ENCODE measurements at places on chromosomes 6 and 20. TPM values are rescaled to one million over a fixed set of nuclear protein-coding genes. Genes with fewer than 3 reads are reported as not detected.

DNA sequence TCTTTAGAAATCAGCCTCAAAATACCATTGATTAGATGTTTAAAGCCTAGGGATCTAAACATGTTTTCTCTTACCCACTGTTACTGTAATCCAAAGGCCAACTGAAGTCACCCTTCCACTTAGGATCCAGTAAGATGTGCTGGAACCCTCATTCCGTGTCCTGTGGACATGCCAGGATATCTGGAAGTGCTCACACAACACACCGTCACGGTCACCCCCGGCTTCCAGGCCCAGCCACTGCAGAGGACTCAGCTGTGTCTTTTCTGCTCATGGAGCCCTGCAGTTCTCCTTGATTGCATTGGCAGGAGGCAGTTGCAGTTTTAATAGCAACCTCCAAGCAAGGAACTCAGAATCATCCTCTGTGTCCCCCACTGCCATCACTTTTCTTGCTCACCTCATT lies 93.3 kb downstream of the CAP2 start:
- no peak for DNase-seq

DNA sequence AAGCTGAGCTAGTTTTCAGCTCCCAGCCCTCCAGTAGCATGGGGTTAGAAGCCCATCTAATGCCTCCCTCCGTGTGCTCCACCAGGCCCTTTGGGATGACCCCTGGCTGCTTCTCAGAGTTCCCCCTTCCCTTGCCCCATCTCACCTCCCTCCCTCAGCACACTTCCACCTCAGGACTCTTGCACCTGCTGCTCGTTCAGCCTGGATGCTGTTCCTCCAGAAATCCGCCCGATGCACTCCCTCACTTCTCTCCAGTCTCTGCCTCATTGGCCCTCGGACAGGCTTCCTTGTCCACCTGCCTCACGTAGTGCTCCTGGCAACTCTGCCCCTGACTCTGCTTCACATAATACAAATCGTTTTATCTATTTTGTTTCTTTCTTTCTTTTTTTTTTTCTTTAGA lies 26.8 kb downstream of the FGD2 start:
- no peak for DNase-seq

GRCh38 chr6:45986746-45987274 lies 28.9 kb downstream of the CLIC5 start:
- no peak for DNase-seq

DNA sequence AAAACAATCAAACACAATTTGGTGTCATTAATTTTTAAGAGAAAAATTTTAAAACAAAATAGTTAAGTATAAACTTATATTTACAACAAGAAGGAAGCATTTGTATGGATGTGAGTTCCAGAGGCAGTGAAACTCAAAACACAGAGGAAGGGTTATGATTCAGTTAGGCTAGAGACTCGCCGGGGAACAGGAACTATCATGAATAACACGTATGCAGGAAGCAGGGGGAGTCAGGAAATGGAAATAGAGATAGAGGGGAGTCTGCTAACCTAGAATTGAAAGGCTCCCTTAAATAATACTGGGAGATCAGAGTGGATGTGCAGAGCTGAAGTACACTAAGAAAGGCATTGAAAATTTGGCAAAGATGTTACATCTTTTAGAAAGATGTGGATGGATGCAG lies 14.2 kb upstream of the HLA-DRB1 start:
- no peak for DNase-seq

The OR2H1 gene
- not detected for total RNA-seq

DNA sequence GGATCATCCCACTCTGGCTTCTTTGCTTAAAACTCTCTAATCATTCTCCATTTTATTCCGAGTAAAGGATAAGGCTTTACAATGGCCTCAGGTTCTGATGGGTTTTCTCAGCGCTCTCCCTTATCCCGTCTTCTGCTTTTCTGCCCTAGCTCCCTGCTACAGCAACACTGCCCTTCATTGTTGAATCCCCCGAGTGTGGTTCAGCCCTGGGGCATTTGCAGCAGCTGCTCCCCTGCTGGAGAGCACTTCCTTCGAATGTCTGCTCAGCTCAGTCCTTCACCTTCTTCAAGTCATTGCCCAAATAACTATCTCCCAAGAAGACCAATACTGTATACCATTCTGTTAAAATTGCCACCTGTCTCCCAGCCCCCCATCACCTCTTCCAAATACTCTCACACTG lies 111.8 kb downstream of the TBXT start:
- no peak for DNase-seq

- no peak for DNase-seq
Measured at GRCh38 chr6:149182262-149182661, 135.2 kb upstream of the TAB2 start.

GRCh38 chr6:11805259-11806053 lies 26.9 kb upstream of the ADTRP start:
- DNase-seq: no peak

- no peak for DNase-seq
Measured at GRCh38 chr6:163332575-163332974, 81.9 kb upstream of the QKI start.

DNA sequence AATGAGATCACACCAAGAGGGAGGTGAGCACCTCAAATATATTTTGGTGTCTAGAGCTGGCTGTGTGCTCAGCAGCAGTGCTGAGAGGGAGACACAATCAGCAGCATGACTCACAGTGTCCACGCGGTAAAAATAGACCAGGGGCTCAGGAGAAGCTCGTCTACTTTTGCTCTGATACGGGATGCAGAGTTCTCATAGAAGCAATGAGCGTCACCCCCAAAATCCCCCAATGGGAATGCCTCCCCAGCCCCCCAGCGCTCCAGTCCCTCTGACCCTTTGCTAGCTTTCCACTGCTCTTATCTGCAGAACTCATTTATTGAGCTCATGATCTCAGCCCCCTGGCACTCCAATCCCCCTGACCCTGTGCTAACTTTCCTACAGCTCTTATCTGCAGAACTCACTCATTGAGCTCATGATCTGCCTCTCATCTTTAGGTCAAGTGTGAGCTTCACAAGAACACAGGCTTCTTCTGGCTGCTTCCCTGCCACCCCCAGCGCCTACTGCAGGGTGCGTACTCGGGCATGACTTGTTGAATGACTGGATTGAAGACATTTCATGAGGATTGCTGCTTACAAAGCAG lies 34.0 kb downstream of the SYNDIG1 start:
- DNase-seq: peak; percentile 88

DNA sequence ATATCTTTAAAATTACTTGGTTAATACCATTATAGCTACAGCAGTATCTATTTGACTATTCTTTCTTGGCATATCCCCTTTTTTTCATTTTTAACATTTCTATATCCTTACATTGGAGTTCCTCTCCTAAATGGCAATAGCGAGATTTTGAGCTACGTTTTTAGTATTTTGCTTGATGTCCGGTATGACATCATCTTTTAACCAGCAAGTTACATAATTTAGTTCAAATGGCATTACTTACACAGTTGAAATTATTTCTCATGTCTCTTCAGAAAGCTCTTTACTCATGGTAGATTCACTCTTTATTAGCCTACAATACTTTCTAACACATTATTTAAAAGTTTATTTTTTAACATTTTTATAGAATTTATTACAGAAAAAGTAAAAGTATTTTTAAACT lies 701.7 kb upstream of the EPHA7 start:
- DNase-seq: no peak

GRCh38 chr20:33713865-33714367 lies 6.2 kb downstream of the PXMP4 start:
- DNase-seq: no peak

DNA sequence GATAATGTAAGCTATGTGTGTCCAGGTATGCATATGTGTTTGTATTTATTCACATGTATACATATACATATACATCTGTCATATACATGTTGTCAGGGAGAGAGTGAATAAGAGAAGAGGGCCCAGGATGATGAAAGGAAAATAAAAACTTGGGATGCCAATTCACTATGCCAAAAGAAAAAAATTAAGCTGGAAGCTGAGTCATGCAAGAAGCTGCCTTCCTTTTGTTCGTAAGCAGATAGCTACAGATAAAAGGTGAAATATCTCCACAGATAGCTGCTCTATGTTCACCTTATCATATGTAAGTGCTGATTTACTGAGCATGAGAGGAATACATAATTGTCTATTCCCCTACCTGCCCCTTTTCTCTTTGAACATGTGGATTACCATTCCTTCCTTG lies 579.9 kb downstream of the EPM2A start:
- no peak for DNase-seq

DNA sequence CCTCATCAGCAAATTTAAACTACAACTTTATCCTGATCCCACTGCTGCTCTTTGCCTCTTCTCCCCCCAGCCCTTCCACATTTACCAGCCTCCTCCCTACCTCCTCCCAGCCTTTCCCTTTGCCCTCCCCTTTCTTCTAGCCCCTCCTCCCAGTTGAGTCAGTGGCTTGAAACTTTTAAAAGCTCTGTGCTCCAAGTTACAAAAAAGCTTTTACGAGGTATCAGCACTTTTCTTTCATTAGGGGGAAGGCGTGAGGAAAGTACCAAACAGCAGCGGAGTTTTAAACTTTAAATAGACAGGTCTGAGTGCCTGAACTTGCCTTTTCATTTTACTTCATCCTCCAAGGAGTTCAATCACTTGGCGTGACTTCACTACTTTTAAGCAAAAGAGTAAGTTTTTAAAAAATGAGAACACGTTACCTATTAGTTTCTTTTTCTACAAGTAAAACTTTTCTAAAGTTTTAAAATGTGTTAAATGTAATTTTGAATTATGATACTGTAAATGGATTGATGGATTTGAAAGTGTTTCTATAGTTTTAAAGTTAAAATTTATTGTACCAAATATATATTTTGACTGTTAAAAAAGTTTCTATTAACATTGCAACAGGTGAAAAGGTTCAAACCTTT lies at the start of gene GJA1:
Gene GJA1, plus strand, starts transcription at position 203 of the 626 bp plus-strand sequence. CDS start 11,202 bp downstream, outside the sequence.
- DNase-seq: no peak

GRCh38 chr20:34883087-34883688 lies 6.8 kb downstream of the ACSS2 start:
- no peak for DNase-seq

The MOXD1 gene
- 4.2 TPM for total RNA-seq

DNA sequence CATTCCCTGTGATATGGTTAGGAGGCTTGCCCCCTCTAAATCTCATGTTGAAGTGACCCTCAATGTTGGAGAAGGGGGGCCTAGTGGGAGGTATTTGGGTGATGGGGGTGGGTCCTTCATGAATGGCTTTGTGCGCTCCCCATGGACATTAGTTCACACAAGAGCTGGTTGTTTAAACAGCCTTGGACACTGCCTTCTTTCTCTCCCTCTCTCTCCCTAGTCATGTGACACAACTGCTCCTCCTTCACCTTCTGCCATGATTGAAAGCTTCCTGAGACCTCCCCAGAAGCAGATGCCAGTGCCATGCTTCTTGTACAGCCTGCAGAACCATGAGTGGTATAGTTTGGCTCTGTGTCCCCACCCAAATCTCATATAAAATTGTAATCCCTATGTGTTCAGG lies 117.2 kb upstream of the SLC22A16 start:
- no peak for DNase-seq

The TAGAP gene
- 2.3 TPM for total RNA-seq

The C6orf118 gene
- not detected for total RNA-seq

The HDGFL1 gene
- total RNA-seq: not detected

DNA sequence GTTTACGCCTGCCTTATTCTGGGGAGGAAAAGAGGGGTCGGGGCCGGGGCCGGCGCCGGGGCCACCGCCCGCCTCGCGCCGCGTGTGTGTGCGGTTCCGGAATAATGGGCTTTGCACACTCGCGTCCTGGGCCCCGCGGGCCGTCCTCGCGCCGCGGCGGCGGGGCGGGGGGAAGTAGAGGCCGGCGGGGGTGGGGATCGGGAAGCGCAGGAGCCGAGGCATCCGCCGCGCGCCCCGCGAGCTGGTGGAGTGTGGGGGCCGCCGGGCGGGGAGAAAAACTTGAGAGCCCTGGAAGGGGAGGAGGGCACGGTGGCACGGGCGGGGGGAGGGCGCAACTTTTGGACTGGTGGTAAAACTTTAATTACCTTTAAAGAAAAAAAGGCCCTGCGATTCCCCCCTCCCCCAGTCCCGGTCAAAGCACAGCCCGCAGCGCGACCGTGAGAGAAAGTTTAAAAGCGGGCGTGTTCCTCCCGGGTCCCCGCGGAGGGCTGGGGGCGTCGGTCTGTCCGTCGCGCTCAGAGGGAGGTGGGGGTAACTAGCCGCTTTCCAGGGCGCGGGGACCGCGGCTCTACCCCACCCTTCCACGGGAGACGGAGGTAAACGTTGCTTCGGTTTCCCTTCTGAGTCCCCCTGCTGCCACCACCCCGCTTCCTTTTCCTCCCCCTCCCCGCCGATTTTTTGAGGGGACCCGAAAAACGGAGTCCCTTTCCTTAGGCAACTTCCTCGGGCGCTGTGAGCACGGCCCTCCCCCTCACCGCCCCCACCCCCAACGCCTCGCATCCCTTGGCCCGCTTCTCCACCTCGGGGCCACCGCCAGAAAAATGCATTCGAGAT lies 1.9 kb downstream of the L3MBTL3 start:
- peak; percentile 84 for DNase-seq

DNA sequence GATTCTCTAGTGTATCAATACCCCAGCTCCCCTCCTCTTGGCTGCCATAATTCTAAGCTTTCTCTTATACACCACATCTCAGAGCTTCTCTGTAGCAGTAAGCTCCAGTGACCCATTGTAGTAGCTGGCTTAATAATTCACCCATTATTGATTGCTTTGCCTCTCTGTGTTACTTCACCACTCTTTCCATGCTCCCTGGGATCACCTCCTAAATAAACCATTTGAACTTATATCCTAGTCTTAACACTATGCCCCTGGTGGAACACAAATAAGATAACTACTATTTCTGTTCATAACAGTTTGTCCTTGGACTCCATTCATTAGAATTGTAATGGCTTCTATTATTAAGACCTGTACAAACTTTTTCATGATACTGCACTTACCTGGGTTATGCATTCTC lies 758.9 kb downstream of the KIF16B start:
- no peak for DNase-seq

GRCh38 chr20:1335961-1336698 lies 7.2 kb upstream of the SDCBP2 start:
- DNase-seq: peak; percentile 38

DNA sequence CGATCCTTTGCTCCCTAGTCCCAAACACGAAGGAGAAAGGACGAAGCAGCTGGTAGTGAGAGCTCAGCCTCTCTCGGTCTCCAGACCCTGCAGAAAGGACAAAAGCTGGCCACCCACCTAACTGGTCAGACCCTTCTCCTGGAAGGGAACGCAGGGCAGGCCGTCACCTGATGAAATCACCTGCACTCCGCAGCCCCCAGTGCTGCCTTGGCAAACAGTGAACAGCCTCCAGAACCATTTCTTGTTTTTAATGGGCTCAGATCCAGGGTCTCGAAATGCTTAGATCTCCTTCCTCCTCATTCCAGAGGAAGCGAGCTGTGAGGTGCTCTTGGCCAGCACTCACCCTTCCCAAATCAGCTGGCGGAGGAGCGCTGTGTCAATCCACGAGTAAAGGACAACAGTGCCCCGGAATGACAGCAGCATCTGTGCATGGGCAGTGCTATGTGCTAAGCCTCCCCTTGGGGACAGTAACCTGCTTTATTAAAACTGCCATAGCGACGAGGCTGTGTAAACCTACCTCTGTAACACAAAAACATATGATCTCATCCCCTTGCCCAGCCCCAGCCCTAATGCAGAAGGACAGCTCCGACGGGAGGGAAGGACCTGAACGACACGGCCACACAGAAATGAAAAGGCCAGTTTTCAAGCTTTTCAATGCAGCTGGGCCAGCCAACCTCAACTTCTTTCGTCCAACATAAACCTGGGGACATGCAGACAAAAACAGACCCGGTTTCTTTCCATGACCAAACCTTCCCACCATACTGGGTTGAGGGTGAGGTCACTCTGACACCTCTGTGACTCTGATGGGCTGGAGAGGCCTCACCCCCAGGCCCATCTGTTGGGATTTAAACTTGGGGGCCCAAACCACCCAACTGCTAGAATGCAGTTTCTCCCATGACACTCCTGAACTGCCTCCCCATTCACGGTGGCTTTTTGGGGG lies 43.3 kb downstream of the SULF2 start:
- DNase-seq: no peak

GRCh38 chr6:140641412-140641811 lies 1267.0 kb upstream of the CITED2 start:
- no peak for DNase-seq
